Activated CD4-positive, CD25-positive, alpha-beta regulatory T cell treated with anti-CD3 and anti-CD28 coated beads, Interleukin-2, amount 50 U/mL, for 16 hours (primary cell): ENCODE measurements at places on chromosomes 7 and 10.

DNA sequence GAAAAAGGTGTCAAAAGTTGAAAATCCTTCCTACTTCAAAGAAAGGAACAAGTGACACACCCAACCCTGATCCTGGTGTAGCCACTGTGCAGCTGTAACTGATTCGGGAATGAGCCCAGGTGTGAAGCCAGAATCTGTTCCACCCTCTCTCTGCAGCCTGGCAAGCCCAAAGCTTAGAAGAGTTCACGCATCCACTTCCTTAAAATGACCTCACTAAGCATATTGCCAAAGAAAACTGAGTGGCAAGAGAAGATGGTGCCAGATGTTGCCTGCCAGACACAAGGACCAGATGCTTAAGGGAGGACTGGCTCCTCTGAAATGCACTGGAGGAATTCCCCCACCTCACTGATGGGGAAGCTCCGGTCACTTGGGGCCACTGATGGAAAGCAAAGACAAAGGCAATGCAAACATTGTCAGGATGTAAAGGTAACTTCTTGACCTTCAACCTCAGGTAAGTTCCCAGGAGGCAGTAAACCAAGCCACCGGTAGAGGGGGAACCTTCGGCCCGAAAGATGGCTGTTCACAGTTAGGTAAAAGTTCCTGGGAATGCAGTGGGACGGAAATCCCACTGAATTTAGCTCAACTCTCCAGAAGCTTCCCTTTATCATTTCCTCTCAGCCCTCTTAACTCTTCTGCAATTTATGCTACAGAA is 554.9 kb downstream of the KCNMA1 start:
- no peak for DNase-seq

DNA sequence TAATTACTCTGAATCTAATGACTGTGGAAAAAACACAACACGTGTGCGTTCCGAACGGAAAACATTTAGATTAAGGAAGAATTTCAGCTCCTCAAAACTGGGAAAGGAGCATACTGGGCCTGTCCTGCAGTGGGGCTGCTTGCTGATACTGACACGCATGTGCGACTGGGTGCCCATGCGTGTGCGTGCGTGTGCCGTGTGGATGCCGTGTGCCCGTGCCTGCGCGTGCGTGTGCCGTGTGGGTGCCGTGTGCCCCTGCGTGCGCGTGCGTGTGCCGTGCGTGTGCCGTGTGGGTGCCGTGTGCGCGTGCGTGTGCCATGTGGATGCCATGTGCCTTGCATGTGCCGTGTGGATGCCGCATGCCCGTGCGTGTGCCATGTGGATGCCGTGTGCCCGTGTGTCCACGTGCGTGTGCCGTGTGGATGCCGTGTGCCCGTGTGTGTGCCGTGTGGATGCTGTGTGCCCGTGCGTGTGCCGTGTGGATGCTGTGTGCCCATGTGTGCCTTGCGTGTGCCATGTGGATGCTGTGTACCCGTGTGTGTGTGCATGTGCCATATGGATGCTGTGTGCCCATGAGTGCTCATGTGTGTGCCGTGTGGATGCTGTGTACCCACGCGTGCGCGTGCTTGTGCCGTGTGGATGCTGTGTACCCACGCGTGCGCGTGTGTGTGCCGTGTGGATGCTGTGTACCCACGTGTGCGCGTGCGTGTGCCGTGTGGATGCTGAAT is 28.2 kb downstream of the PWWP2B start:
- no peak for DNase-seq

GRCh38 chr7:92963566-92963965 is 127.2 kb upstream of the CDK6 start:
- DNase-seq = no peak

DNA sequence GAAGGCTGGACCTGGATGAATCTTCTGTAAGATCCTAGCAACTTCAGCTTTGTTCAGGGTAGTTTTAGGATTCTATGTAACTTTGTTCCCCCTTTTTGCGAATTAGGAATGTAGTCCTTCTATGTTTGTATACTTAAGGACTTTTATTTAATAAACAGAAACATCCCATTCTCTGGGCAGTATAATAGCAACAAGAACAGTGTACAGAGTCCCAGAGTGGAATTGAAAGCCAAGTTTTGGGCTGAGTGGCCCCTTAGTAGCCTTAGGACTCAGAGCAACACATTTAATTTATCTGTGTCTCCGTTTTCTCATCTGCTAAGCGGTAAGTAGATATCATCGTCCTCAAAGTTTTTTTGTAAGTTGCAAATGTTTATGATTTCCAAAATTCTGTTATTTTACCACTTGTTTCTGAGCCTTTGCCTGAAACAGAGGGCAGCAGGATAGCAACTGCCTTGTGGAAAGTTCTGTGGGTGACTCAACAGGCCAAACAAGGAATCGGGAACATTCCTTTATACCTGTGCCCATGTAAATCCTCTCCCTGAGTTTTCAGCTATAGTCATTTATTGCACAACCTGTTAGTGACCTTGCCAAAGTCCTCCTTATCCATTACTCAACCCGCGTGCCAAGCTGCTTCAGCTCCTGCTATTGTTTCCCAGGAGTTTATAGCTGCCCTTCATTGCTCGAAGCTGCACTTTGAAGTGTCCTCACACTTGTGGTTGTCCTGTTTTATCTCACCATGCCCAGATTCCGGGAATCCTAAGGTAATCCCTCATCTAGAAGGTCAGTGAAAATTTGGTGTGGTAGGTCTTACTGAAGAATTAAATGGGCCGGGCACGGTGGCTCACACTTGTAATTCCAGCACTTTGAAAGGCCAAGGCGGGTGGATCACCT is 199.1 kb upstream of the AHR start:
- no peak for DNase-seq

- no peak for DNase-seq
Observed at GRCh38 chr7:1492221-1492620, 12.0 kb downstream of the INTS1 start.

DNA sequence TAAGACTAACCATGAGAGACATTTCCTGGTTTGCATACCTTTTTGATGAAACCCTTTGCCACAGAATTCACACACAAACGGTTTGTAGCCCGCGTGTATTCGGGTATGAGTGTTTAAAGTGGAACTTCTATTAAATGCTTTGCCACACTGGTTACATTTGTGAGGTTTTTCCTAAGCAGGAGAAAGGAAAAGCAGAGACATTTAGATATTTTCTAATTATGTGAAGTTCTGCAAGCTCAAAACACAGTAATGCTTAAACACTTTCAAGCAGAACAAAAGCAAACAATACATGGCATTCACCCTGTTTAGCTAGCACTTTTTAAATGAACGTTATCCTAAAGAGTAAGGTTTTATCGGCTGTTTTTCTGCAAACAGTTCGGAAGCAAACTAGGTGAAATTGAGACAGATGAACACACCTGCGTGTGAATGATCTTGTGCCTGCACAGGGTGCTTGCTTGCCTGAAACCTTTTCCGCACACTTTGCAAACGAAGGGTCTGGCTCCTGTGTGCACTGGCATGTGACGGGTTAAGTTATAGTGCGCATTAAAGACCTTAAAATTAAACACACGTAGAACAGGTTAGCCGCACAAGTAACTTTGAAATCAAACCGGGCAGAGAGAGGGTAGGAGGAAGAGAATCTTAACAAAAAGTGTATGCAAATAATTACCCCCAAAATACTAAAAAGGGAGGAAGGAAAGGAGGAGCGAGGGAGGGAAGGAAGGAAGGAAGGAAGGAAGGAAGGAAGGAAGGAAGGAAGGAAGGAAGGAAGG is 1.6 kb downstream of the FEZF1 start:
- DNase-seq = no peak
